ENCODE measurements at places on chromosomes 3 and 15.

GRCh38 chr3:157865352-157866000, 240.7 kb downstream of the SHOX2 start:
- no peak for ATAC-seq

DNA sequence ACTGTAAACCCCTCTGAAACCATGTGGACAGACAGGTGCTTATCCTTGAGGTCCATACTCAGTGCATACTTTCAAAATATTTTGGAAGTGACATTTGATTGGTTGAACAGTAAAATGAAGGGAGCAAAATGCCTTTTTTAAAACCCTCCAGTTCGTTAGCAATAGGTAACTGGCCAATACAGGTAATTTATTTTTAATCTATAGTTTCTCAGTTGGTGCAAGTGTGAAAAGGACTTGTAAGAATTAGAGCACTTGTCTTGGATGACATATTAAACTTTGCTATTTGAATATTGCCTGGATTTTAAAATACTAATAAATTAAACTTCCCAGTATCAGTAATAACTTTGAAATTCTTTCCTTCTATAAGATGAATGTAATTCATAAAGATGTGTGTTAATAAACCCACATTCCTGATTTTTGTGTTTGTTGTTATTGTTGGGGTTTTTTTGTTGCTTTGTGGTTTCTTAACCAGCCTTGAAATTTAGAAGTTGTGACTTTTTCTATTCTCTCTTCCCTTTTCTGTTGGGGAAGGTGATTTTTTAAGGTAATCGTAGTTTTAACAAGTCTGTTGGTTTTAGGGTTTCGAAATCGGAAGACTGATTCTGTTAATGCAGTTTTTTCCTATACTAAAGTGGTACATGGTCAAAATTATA, 90.0 kb downstream of the STT3B start:
- no peak for ATAC-seq

- ATAC-seq: no peak
Observed at GRCh38 chr3:36372534-36372935, 7.8 kb upstream of the STAC start.

- peak; percentile 23 for ATAC-seq
Observed at GRCh38 chr15:100919481-100920405, 586 bp downstream of the LRRK1 start.

DNA sequence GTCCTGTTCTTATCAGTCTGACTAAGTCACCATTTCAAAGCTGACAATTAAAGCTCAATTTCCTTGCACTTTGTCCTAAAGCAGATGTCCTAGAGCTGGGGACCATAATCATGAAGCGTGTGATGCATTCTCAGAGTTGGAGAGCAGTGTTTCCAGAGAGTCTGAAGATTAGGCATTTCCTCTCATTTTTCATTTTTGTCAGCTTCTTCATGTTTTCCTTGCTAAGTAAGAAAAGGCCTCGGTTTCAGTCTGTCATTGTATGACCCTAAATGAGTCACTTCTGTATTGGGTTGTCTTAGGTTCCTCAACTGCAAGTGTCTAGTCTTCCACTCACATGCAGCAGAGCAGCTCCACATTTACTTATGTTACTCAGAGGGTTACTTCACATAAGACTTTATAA, 257.2 kb upstream of the TPRG1 start:
- ATAC-seq: peak; percentile 25

- peak; percentile 68 for ATAC-seq
Observed at GRCh38 chr3:124504332-124505059, 225.8 kb upstream of the UMPS start.

GRCh38 chr3:17075907-17076306, 191.2 kb downstream of the PLCL2 start:
- ATAC-seq: no peak

All from motor neuron (in vitro differentiated cells).